ENCODE measurements at places on chromosomes 1 and 21. TPM values are rescaled to one million over a fixed set of nuclear protein-coding genes. Genes with fewer than 3 reads are reported as not detected.

PRAMEF2 gene
- not detected for total RNA-seq

ARHGAP29 gene
- total RNA-seq, result 59.2 TPM

DIO1 gene
- not detected for total RNA-seq

SLC2A5 gene
- 3.1 TPM for total RNA-seq

USP1 gene
- total RNA-seq, result 17.6 TPM

CFHR4 gene
- not detected for total RNA-seq

OR10J1 gene
- not detected for total RNA-seq

ATP1A4 gene
- not detected for total RNA-seq

CD34 gene
- total RNA-seq, result 0.39 TPM

SPRR2E gene
- not detected for total RNA-seq

All from subcutaneous preadipocyte (primary cell).